Muscle of back (tissue), 13 donors: ENCODE measurements at places on chromosomes 1 and 21. TPM values are rescaled to one million over a fixed set of nuclear protein-coding genes. Genes with fewer than 3 reads are reported as not detected.

DNA sequence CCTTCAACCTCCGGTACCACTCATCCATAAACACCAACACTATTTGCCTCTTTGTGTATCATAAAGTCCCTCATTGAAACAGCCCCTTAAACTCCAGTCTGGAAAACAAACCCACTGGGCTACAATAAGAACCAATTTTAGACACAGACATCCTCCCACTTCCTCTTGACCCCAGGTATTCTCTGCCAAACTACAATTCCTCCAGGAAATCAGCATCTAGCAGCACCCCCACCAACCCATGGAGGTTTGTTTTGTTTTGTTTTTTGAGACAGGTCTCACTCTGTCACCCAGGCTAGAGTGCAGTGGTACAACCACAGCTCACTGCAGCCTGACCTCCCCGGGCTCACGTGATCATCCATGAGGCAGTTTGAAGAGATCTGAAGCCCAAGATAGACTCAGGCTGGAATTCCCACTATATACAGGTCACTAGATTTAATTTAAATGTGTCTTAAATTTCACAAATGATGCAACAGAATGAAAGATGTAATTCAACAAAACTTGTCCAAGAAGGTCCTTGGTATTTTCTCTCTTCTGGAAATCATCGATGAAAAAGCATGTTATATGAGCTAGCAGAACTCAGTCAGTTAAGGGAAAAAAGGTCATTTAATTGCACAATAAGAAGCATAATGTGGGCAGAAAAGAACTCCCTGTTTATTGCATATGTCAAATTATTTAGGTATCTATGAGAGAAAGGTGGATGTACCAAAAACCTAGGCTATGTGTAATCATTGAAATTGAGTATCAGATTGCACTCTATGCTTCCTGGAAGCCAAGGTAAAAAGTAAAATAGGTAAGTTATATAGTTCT is 30.3 kb downstream of the TCP10L start:
- DNase-seq: no peak

DNA sequence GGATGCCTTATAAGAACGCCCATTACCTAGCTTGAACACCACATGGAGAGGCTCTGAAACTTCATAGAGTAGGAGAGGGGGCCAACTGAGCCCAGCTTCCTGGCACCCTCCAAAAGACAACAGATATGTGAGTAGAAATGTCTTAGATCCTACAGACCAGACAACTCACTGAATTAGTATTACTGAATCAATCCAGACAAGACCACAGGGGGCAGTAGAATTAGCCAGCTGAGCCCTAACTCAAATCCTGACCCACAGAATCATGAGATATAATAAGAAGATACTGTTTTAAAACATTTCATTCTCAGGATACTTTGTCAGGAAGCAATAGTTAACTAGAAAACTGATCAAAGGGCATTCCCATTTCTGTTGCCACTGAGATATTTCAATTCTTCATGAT is 45.8 kb upstream of the C1orf21 start:
- DNase-seq: no peak

DNA sequence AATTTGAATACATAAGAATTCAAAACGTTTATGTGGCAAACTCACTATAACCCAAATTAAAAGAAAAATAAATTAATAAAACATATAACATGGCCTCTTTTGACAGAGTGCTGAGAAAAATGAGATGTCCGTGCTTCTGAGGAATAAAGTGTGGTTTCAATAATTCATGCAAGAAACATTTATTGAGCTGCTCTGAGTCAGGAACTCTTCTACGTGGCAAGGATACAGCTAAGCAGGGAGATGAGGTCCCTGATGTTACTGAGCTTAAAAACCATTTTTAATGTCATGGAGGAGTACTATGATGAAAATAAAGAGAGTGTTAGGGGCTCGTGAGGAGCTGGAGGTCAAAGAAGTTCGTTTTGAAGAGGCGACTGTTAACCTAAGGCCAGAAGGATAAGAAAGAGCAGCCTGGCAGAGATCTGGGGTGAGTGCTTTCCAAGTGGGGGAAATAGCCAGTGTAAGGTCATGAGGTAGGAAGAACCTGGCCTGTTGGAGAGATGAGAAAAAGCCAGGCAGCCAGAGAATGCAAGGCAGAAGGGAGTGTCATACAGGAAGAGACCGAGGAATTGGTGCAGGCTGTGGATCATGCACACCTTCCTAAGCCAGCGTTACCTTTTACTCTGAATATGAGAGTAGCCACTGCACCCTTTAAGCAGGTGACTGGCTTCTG is 182.2 kb upstream of the DUSP10 start:
- DNase-seq: no peak

The RAB25 gene
- polyA plus RNA-seq: 0.26 TPM

The HES3 gene
- not detected for polyA plus RNA-seq

- DNase-seq: no peak
These were observed 41.4 kb downstream of the NEXN start for GRCh38 chr1:77929806-77930205.

The OR2M3 gene
- not detected for polyA plus RNA-seq

- no peak for DNase-seq
These were observed 52.1 kb upstream of the DIPK1A start for GRCh38 chr1:93013145-93014065.

The SLC6A9 gene
- polyA plus RNA-seq: 3.8 TPM
